ENCODE measurements at places on chromosomes 7 and 10. TPM values are rescaled to one million over a fixed set of nuclear protein-coding genes. Genes with fewer than 3 reads are reported as not detected.

Gene TMEM184A
- 31.0 TPM for total RNA-seq

Gene MORN4
- total RNA-seq: 0.69 TPM

Gene ELMO1
- total RNA-seq: 55.4 TPM

Gene NME8
- total RNA-seq: not detected

- no peak for DNase-seq
Measured at GRCh38 chr10:13839430-13839990, 252.7 kb downstream of the PRPF18 start.

DNA sequence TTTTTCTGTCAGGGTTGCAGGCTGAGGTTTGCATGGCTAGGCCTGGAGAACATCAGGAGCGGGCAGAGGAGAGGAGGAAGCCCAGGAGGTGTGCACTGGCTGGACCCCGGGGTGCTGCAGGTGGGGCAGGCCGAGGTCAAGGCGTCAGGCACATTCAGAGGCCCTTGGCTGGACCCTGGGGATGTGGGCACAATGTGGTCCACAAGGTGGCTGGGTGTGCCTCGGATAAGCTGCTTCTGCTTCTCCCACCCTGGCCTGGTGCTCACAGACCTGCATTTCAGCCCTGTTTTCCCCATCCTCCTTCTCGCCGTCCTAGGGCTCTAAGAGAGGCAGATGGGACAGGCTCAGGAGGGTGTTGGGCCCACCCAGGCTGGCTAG, 108.2 kb downstream of the ADCY1 start:
- peak; percentile 28 for DNase-seq

DNA sequence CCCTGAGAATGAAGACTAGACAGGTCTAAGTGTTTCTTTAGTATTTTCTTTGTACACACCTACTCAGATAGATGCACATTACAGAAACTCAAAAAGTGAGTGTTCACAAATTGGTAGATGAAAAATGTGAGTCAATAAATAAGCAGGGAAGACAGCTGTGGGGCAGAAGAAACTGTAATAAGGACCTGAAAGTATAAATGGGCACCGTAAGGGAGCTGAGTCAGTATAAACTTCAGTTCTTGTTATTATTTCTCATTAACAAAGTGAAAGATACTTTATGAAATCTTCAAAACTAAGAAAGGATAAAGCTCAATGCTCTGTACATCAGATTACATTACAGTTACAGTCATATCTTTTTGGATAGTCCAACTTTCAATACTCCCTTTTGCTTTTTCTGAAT, 2.5 kb downstream of the MTPN start:
- DNase-seq: no peak

DNA sequence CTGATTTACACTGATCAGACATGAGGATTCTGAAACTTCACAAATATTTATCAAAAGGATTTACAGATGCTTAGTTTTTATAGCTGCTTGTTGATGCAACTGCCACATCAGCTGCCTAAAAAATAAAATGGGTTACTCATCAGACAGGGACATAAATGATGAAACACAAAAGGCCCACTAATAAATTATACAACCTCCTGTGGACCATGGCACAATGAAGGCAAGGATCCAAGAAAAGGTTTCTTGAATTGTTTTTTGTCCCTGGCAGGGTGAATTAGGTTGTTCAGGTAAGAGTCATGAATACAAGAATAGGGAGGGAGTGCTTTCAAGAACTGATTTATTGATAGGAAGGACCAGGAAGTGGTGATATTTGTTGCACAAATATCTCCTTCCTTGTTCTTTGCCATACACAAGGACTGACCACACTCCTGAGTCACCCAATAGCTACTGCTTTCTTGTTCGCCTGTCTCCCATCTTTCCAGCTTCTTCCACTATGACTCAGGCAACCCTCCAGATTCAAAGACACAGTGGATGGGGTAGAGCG, 234.5 kb downstream of the AHR start:
- no peak for DNase-seq

- no peak for DNase-seq
Measured at GRCh38 chr10:112631501-112632400, 184.7 kb downstream of the VTI1A start.

- DNase-seq: no peak
Measured at GRCh38 chr10:122497241-122497640, 35.9 kb downstream of the HTRA1 start.

GRCh38 chr10:75744261-75744660, 312.8 kb downstream of the LRMDA start:
- DNase-seq: no peak

DNA sequence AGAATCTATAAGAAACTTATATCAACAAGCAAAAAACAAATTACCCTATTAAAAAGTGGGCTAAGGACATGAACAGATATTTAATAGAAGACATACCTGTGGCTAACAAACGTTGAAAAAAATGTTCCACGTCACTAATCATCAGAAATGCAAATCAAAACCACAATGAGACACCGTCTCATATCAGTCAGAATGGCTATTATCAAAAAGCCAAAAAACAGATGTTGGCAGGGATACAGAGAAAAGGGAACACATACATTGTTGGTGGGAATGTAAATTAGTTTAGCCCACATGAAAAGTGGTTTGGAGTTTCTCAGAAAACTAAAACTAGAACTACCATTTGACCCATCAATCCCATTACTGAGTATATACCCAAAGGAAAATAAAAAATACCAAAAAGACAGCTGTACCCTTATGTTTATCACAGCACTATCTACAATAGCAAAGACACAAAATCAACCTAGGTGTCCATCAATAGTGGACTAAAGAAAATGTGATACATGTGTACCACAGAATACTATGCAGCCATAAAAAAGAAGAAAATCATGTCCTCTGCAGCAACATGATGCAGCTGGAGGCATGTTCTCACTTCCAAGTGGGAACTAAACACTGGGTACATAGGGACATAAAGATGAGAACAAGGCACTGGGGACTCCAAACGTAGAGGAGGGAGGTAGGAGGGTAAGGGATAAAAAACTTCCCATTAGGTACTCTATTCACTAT, 83.8 kb upstream of the TMEM168 start:
- DNase-seq: no peak

GRCh38 chr7:156732091-156732625, 91.6 kb downstream of the RNF32 start:
- no peak for DNase-seq

DNA sequence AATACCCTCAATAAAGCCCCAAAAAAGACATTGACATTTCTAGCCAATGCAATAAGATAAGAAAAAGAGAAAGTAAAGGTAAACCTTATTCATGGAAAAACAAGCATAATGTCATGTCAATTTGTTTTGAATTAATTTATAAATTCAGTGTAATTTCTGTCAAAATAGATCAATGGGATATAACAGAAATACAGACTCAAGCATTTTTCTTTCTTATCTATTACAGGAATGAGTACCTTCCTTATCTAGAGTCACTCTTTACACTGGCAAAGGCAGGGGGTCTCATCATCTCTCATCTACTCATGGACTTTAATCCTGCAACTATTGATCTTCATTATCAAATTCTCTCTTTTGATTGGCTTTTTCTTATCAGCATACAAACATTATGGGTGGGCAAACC, 127.1 kb upstream of the SHH start:
- DNase-seq: no peak

- DNase-seq: no peak
Measured at GRCh38 chr7:12178317-12178716, 32.8 kb upstream of the TMEM106B start.

- DNase-seq: no peak
Measured at GRCh38 chr10:30127120-30127541, 67.7 kb upstream of the JCAD start.

DNA sequence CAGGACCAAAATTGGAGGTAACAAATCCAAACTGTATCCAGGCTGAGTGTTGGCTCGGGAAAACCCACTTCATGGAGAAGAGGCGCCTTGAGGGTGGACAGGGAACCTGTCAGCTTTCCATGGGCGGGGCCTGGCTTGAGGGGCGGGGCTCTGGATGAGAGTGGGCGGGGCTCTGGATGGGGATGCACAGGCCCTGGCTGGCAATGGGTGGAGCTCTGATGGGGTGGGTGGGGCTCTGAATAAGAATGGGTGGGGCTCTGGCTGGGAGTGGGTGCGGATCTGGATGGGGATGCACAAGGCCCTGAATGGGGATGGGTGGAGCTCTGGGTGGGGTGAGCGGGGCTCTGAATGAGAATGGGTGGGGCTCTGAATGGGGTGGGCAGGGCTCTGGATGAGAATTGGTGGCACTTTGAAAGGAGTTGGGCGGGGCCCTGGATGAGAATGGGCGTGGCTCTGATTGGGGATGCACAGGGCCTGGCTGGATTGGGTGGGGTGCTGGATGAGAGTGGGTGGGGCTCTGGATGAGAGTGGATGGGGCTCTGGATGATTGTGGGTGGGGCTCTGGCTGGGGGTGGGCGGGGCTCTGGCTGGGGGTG, 96.6 kb upstream of the NPTX2 start:
- DNase-seq: no peak

Data from right lobe of liver (tissue), 6 donors.